Left ventricle myocardium inferior (tissue), 1 donor: ENCODE measurements at places on chromosomes 7 and 10.
A peak's percentile ranks its signal among the peaks of the same experiment; 100 is the strongest.

DNA sequence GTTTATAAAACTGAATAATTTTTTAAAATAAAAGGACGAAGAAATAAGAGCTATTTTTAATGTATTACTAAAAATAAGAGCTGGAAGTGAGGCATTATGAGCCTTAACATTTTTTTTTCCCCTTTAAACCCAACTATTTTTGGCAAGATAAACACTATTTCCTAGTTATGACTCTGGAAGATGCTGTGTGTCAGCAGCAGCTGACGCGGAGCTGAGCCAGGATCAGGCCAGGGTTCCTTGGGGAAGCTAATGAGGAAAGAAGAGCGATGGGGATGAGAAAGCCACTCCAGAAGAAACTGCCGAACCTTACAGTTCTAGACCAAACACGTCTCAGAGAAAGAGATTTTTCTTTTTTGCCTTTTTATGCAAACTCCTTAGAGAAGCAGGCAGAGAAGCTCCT lies 85.9 kb downstream of the USP6NL start:
- peak; percentile 70 for DNase-seq

- no peak for DNase-seq
Observed at GRCh38 chr10:14486777-14487487, 156.2 kb upstream of the FRMD4A start.

- no peak for DNase-seq
Observed at GRCh38 chr7:107836237-107837144, 33.5 kb upstream of the SLC26A3 start.

GRCh38 chr7:91565499-91566401 lies 301.5 kb downstream of the FZD1 start:
- DNase-seq: no peak

DNA sequence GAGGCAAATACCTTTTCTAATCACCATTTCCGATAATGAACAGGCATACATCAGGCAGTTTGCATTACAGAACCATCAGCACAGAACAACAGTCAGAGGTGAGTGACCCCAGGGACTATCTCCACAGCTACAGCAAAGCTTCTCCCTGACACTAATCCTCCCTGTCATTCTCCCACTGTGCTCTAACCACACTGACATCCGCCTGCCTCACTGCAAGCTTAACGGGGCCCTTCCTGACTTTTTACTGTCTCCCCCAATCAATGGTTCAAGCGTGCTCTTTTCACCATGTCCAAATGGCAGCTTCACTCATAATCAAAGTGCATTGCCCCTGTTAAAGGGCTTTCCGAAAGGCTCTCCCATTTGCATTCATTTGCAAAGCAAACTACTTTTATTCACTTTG lies 196.3 kb downstream of the DNAJC1 start:
- no peak for DNase-seq

GRCh38 chr7:35359423-35359822 lies 105.5 kb upstream of the TBX20 start:
- no peak for DNase-seq

- no peak for DNase-seq
Observed at GRCh38 chr7:9958486-9958885, 1015.2 kb upstream of the PHF14 start.

- no peak for DNase-seq
Observed at GRCh38 chr7:99559175-99559915, 903 bp downstream of the ZNF655 start.

DNA sequence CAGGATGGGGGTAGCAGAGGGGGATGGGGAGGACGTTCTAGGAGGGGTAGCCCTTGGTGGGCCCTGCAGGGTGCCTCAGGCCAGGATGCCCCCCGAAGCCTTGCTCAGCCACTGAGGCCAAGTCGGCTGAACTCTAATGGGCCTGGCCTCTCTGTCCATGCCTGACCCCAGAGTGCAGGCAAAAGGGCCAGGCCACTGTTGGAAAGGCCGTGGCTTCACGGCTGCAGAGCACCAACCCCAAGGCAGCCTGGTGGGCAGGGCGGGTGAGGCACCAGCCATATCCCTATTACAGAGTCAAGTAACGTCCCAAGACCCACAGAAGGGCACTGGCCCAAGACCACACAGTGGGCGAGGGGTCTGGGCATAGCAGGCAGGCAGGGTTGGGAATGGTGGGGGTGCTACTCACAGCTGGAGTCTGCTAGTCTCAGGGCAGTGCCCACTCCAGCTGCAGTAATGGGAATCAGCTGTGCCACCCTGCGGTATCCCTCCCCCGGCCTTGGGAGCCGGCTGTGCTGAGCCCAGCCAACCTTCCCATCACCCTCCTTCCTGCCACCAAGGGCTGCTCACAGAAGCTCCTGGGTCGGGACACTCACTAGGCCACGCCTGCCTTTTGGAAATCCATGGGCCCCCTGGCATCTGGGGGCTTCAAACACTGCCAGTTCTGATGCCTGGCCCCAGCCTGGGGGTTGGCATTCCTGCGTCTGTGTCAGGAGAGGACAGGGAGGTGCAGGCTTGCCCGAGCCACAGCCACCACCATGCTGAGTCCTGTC lies 4.0 kb upstream of the LFNG start:
- DNase-seq: no peak

GRCh38 chr7:93890464-93891068 lies at the start of gene TFPI2:
TSS of gene TFPI2 (minus strand) at chr7:93890753. CDS start at chr7:93890678, 75 bp downstream.
- peak; percentile 21 for DNase-seq

DNA sequence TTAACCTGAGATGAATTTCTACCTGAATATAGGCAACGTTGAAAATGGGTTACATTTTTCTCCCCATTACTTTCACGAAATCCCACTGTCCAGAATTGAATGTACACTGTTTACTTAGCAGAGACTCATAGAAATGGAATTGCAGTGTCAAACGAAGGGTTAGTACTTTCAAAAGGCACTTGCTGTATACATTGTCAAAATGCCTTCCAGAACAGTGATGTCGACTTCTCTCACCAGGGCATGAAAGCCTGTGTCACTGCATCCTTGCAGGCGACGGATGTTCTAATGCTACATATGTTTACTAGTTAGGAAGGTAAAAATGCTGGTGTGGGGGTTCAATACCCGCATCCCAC lies 41.2 kb downstream of the TACC2 start:
- DNase-seq: no peak

DNA sequence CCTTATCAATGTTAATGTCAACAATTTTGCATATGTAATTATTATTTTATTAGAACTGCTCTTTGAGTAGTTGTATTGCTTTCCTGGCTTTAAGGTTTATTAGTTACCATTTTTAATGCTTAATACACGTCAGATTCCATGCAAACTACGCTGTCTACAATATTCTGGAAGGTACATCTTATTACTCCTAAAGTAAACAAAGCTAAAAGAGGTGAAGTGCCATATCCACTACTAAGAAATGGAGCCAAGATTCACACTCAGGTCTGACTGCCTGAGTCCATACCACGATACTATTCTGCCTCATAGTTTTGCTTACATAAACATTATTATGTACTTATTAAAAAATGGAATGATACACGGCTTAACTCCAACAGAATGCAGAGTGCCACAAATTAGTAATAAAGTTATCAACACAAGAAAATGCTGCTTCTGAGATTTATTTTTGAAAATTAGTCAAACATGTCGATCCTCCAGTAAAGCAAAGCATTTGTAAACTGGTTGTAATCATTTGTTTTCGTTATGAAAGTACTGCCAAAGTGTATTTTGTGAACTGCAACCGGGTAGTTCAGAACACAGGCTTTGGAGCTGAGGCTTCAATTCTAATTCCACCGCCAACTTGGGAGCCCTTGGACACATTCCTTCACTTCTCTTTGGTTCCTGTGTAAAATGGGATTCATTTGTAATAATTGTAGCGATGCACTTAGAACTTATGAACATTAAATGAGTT lies 1.1 kb upstream of the DMTF1 start:
- no peak for DNase-seq

- DNase-seq: no peak
Observed at GRCh38 chr10:43278216-43278615, 11.4 kb upstream of the RASGEF1A start.

GRCh38 chr7:28155019-28155660 lies 25.5 kb downstream of the JAZF1 start:
- no peak for DNase-seq

DNA sequence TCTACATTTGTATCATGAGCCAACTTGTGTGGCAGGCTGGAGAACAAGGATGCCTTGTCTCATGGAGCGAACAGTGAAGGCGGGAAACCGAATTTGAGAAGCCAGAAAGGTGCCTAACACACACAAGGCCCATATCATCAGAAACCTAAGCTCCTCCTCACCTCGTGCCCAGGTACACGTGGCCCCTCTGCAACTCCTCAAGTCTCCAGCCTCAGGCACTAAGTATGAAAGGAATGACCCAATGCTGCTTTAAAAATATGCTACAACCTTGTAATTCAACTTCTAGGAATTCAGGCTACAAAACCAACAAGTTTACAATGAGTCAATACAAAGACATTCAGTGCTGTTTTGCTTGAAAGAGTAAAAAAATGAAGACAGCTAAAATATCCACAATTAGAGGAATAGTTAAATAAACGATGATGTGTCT lies 95.7 kb downstream of the CDK6 start:
- DNase-seq: no peak

GRCh38 chr7:148121401-148121800 lies 469.2 kb upstream of the C7orf33 start:
- DNase-seq: no peak

DNA sequence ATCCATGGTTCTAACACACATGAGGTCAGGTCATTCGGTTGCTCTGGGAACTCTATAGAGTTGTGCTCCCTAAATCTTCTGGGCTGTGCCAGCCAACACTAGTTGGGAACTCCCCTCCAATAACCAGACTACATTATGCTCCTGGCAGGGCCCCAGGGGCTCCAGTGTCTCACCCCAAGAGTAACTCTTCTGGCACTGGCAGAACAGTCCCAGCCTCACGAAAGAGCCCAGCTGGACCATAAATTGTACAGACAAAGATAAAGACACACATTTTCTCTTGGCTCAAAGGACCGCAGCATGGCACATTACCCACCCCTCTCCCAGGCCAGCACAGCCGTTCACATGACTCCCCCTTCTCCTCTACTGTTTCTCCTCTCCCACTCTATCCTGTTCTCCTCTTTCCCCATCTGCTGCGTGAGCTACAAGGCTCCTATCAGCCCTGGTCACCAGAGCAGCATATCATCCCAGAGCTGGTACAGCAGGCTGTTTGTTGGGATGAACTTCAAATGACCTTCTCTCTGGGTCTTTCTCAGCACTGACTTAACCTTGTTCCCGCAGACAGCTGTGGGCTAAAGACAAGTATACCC lies 230.6 kb downstream of the PLXNA4 start:
- no peak for DNase-seq

DNA sequence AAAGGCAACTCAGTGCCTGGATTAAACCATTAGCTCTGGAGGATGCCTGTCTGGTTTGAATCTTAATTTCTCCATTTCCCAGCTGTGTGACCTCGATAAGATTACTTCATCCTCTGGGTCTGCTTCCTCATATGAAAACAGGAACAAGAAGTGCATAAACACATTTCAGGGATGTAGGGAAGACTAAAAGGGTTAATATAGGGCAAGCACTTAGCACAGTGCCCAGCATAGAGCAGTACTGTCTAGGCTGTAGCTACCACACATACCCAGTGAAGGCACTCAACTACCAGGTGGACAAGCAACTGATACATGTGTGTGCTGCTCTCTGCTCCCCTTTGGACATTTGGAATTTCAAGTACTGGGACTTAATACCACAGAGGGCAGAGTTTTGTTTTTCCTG lies 85.4 kb downstream of the KCNMA1 start:
- no peak for DNase-seq

DNA sequence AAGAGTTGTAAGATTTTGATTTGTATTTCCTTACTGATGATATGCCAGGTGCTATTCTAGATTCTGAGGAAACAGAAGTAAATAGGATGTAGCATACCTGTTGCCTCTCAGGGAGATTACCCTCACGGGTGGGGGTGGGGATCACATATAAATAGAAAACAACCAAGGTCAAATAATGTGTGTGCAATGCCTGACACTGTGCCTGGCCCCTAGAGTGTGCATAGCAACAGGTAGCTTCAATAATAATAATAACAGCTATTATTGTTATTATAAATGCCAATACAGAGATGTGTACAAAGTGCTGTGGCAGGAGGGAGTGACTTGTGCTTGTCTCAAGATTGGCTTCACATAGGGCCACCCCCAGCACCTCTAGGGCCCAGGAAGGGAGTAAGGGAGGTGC lies 24.0 kb downstream of the CNNM1 start:
- DNase-seq: no peak

GRCh38 chr10:118116715-118117449 lies 70.1 kb upstream of the RAB11FIP2 start:
- no peak for DNase-seq

- DNase-seq: no peak
Observed at GRCh38 chr7:86965727-86966120, 93.7 kb downstream of the ELAPOR2 start.

- DNase-seq: no peak
Observed at GRCh38 chr10:15053061-15053460, 9.3 kb downstream of the OLAH start.

- no peak for DNase-seq
Observed at GRCh38 chr10:71968553-71969474, 4.6 kb downstream of the CHST3 start.

DNA sequence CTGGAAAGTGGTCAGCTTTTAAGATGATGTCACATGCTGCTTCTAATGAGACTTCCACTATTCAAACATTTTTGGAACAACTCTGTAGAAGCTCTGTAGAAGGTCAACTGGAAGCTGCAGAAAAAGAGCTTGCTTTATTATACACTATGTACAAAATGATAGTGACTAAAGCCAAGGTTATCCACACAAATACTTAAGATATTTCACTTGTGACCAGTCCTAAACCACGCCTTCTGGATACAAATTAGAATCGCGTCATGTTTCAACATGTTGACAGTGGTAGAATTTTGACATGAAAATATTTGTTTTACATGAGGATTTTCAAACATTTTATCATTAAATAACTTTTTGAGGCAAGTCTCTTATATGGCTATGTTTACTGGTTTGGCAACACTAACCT lies 499.6 kb upstream of the PHF14 start:
- DNase-seq: no peak

DNA sequence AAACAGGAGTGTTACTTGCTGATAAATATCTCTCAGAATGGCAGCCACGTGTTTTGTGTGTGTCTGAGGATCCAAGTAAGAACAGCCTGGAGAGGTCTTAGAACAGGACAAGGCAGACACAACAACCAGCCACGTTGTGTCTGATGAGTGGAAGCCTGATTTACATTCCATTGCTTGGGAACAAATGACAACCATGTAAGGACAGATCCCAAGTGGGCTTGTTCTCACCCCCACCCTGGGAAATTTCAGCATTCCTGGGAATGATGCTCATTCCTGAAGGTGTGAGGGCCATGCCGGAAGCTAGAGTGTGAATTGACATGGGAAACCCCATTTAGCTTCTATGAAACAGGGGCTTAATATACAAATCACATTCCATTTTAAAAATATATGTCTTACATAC lies 35.9 kb downstream of the IL6 start:
- no peak for DNase-seq

DNA sequence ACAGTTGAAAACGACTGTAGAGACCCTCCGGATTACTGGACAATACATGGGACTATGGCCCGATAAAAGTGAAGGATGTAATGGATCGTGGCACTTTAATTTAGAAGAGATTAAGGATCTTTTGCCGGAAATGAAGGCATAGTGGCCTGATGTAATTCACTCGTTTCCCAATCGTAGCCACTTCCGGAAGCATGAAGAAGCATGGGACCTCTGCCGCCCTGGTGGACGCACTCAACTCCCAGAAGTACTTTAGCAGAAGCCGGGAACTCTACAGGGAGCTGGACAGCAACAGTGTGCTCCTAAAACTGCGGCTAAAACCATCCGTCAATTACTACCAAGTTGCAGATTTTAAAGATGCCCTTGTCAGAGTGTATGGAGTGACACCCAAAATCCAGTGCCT lies 59.6 kb upstream of the NUPR2 start:
- no peak for DNase-seq

GRCh38 chr10:1344408-1344807 lies 288.2 kb downstream of the WDR37 start:
- DNase-seq: no peak
